ENCODE measurements at places on chromosomes 2 and 18.

- DNase-seq, result no peak
Observed at GRCh38 chr2:47336259-47337238, 66.4 kb upstream of the MSH2 start.

DNA sequence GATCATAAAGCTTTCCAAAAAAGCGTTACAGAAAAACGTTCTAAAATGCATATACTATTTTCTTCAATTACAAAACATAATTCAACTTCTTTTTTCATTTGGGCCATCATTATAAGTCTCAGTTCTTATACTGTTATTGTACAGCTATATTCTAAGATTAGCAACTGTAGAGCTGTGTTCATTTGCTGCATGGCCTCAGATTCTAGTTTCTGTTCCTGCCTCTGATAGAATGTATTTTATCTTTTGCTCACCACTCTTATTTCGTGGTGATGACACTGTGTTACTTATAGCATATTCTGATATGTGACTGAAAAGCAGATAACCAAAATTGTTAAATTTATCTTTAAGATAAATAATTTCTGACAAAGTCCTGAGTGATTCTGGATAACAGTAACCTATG is 67.2 kb downstream of the PTRHD1 start:
- no peak for DNase-seq

DNA sequence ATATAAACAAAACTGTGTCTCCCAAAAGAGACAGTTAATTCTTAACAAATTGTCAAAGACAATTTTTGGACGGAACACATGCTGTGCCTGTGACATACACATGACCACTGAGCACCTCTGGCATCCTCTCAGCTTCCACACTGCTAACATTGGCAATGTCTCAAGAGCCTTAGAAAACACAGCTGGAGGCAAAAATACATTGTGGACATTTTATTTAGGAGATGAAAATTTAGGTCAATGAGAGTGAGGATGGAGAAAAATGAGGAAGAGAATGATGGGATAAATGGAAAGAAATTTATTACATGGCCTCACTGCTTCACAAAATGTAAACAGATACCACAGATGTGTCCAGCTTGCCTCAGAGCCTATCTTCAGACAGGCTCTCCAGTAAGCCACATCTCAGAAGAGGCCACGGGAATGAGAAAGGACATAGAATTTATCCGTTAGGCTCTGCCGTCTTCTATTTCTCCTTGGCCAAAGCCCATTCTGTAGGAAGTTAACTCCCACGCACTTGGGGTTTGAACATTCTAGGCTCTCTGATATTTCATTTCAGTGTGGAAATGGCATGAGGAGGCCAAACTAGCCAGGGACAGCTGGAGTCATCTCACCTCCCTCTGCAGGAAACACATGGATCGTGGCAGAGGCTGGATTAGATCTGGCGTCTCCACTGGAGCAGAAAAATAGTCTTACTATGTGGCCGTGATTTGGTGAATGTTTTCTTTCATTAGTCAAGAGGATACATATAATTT is 519.4 kb upstream of the DSEL start:
- no peak for DNase-seq

- DNase-seq, result no peak
Observed at GRCh38 chr2:232658217-232658785, 24.9 kb downstream of the EFHD1 start.

DNA sequence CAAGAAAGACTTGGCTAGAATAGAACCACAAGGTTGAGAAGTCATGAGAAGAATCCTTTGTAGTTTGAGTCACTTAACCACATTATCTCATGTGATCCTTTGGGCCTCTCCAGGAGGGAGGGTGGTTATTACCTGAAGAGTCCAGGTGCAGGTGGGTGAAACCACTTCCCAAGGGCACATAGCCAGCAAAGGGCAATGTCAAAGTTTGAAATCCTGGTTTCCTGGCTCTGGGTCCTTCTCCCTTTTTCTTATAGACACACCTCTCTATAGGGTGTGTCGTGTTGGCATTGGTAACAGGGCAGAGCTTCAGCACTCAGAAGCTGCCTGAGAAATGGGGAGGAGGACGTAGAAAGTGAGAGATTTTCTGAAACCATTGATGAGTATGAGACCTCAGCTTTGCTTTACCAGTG is 137.9 kb downstream of the MGAT5 start:
- DNase-seq, result no peak

GRCh38 chr2:240996834-240997140 is 1.6 kb upstream of the SNED1 start:
- DNase-seq, result no peak

DNA sequence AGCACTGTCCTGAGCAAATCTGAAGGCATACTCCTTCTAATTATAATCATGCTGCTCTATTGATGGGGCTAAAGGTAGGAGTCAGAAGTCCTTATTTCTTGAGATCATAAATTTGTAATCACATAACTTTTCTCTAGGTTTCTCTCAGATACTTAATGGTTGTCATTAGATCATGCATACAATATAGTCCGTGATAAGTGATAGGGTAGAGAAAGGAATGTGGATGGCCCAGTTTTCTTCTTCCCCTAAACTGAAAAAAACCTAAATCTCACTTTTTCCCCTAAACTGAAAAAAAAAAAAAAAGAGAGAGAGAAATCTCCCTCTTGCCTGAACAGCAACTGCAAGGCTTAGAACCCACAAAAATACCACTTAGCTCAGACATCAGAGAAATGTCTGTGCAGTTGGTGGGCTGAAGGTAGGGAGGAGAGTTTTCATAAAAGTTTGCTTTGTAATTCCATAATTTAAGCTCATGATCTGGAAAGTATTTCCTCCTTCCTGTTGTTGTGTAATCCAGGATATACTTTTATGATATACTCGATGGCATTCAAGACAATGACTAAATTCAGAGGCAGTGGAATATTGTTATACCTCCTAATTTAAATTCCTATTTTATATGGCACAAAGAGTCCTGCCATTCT is 79.3 kb upstream of the ITPRID2 start:
- no peak for DNase-seq

DNA sequence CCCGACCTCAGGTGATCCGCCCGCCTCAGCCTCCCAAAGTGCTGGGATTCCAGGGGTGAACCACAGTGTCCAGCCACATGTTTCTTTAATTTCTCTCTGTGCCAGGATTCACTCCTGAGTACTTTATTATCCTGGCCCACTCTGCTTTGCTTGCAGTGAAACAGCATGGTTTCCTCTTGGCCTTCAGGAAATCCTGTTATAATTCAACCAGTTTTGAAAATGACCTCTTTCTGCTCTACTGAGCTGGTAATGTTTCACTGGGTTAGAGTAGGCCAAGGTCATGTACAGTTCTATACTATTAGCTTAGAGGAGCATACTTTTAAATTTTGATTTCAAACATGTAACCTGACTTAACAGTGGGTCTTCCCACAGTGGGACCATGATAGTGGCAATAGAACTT is 90.6 kb upstream of the PELI1 start:
- DNase-seq, result no peak

- DNase-seq, result no peak
Observed at GRCh38 chr2:11007331-11008264, 95.9 kb downstream of the KCNF1 start.

DNA sequence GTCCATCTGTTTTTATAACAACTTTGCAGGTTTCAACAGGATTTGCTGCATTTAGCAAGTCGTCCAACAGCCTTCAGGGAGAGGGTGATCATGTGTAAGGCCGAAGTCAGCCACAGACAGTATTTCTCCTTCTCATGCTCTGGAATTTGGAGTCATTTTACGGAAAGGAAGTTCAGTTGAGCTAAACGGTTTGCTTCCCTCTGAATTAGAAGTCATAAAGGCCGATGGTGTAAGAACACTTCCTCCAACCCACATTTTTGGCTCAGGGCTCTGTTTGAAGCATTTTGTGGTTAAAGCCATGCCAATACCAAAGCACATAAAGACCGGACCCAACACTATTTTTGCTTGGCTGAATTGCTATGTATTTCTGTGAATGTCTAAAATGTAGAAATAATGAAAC is 129.5 kb downstream of the TMEM182 start:
- DNase-seq, result no peak

- DNase-seq, result no peak
Observed at GRCh38 chr18:78579854-78580577, 399.6 kb upstream of the SALL3 start.

DNA sequence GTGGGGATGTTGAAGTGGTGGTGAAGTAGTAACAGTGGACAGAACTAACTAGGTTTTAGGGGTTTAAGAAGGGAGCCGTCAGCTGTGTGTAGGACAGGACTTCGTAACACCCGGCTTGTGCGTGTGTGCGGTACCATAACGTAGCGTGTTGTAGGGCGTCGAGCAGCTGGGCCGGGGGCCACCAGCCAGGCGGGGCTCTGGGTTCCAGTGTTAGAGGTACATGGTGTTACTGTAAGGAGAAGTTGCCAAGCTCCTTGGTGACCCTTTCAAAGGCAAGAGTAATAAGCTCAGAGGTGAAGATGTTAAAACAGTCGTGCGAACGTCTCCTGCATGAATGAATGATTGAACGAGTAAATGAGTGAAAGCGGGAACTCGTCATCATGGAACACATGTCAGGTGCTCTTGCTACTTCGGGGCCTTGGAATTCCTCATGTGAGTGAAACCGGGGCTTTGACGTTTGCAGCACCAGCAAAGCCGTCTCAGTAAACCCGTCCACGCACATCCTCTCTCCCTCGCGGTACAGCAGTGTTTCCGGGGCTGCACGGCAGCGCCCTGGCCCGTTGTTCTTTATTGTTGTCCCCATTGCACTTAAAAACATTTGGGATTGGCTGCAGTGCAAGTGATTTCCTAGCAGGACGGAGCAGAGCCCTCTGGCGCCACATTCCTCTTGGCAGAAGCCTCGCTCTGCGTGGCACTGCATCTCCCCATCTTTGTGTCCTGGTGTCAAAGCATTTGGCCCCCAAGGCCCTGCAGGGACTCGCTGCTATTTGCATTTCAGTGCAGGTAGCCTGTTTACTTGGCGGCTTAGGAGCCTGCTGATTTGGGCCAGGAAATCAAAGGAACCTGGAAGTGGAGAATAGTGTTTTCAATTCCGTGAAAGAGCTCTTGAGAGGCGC is 115.0 kb downstream of the GBX2 start:
- DNase-seq, result no peak

- no peak for DNase-seq
Observed at GRCh38 chr2:61165946-61166345, 4.0 kb downstream of the C2orf74 start.

GRCh38 chr2:6999211-6999877 is 82.1 kb downstream of the RNF144A start:
- no peak for DNase-seq

- no peak for DNase-seq
Observed at GRCh38 chr18:55275039-55275901, 312.7 kb downstream of the TCF4 start.

DNA sequence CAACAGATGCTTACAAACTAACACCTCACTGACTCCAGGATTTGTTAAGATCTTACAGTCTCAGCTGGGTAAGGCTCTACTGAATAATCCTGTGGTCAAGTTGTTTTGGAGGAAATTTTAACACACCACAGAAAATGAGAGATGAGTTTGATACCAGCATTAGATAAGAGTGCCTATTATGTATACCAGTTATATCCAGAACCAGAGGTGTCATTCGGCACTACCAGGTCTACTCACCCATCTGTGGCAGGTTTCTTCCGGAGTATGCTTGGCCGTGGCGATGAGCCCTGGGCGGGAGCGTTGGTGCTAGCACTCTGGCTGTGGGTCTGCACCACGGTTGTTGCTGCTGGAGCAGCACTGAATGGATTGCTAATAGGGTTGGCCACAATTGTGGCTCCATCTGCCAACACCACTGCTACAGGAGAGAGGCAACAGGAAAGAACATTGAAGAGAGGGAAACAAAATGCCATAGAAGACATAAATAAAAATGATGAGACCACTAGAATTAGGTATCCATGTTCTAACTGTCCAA is 41.2 kb downstream of the SAP130 start:
- no peak for DNase-seq

DNA sequence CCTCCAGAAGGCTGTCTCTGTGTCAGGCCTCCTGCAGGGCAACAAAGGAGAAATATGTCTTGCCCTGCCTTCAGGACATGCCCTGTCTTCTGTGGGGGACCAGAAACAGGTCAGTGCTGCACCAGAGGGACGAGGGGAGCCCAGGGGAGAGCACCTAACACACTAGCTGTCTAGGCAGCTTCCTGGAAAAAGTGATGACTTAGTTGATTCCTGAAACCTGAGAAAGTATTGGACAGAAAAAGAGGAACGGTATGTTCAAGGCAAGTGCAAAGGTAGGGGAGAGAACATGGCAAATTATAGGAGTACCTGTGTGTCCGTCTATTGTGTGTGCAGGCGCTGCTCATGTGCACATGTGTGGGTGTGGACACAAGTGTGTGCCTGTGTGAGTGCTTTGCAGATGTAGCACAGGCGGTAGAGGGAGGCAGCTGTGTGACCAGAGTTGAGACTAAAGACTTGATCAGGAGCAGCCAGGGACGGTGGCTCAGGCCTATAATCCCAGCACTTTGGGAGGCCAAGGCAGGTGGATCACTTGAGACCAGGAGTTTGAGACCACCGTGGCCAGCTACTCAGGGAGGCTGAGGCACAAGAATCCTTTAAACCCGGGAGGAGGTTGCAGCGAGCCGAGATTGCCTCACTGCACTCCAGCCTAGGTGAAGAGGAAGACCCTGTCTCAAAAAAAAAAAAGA is 119.5 kb downstream of the GYPC start:
- no peak for DNase-seq

- DNase-seq, result no peak
Observed at GRCh38 chr2:41145066-41145465, 693.2 kb upstream of the SLC8A1 start.

DNA sequence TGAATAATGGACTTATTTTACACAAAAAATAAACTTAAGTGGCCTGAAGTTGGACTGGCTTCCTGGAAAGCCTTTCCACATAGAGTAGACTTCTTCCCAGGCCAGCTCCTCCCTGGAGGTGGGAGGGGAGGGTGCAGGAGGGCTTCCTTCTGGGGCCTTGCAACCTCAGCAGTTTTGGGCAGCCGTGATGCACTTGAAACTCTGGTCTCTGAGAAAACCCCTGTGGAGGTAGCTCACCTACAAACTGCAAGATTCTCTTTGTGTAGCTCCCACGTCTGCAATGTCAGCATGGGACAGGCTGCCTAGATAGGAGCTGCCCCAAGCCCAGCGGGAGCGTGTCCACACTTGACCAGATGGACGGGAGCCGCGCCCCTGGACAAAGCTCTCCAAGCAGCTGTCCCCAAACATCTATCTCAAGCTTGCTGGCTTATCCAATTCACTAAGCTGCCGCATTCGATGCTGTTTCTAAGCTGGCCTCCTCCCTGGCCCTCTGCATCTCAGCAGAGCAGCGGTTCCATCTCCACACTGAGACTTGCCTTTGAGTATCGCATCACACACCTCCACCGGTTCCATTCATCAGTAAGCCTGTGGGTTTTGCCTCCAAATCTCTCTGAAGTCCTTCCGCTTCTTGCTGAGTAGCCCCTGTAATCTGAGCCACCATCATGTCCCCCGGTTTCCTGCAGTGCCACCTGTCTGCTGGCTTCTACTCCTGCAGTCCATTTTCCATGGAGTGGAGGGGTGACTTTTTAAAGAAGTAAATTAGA is 1.6 kb upstream of the LPIN1 start:
- DNase-seq, result peak; percentile 38

DNA sequence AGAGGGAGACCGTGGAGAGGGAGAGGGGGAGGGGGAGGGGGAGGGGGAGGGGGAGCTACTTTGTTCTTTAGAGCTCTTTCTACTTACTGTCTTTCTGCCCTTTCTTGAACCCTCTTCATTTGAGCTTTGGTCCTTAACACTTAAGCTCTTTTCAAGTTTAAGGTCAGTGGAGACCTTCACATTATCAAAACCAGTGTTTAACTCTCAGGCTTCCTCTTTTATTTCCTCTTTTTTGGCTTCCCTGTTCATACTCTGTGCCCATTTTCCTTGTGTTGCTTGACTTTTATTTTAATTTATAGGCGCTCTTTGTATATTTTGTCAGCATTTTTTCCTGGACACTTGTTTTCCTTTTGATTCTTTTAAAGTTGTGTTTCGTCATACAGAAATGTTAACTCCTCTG is 37.1 kb downstream of the ACSL3 start:
- DNase-seq, result no peak

GRCh38 chr2:43482961-43483360 is 112.9 kb downstream of the THADA start:
- no peak for DNase-seq
